ENCODE measurements at places on chromosomes 16 and 17.

DNA sequence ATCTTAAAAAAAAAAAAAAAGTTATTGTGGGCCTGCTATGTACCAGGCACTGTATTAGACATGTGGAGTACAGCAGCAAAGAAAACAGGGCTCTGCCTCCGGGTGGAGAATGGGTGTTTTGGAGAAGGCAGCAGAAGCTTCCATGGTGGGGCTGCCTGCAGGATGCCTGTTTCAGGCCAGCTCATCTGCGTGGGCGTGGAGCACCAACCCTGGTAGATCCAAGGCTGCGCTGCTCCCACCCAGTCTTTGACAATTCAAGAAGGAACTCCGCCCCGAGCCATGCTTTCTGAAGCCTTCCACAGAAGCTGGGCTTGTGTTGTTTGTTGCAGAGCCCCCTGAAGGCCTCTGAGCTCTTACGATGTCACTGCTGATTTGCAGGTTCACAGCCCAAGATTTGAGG, 23.2 kb upstream of the CACNG1 start:
- no peak for DNase-seq

DNA sequence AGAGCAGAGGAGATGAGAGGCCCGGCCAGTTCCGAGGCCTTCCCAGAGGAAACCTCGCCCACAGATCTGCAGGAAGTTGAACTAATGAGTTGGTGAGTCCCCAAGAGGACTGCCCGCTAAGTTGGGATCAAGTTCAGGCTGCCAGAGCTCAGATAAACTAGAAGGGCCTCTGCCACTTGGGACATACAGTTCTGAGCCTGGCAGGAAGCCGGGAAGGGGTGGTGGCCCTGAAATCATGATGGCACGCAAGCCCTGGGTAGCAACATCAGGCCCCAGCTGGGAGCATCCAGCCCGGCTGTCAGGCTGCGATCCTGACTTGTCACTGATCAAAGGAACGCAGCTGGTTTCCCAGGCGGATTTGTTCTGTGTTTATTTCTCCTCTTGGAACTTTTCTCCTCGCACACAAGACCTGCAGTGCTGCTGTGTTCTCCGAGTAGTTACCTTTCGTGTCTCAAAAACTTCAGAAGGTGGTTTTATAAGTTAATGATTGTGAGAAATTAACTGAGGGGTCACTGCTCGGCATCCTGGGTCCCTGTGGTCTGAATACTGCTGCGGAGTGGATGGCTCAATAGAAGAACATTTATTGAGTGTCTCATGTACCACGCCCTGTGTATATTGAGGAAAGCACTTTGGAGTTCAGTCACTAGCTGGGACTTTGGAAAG, 8.0 kb upstream of the WFDC1 start:
- DNase-seq = no peak

- DNase-seq = no peak
Measured at GRCh38 chr17:15453246-15453645, 14.2 kb downstream of the CDRT4 start.

DNA sequence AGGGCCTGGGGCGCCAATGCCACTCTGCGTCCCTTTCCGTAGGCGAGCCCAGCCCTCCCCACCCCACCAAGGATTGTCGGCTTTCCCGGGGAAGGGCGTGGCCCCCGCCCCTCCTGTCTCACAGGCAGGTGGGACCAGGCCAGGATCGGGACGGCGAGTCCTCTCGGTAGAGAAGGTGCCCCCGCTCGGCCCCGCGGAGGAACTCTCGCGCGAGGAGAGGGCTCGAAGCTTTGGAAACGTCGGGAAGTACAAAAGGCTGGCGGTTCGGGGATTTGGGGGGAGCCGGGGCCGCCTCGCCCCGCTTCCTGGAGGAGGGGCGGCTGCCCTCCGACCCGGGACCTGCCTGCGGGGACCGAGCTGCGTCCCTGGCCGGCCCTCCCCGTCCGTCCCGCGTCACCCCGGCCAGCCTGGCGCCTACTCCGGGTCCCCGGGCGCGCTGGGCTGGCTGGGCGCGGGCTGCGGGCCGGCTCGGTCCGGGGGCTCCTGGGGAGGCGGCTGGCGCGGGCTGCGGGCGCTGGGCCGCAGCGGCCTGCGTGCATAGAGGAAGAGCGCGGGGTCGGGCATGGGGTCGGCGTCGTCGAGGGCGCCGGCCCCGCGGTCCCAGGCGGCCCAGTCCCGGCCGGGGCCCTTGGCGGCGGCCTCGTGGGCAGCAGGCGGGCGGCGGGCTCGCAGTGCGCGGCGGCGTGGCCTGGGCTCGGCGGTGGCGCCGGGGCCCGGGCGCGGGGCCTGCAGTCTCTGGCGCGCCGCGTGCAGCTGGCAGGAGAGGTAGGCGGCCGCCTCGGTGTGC, 12.6 kb upstream of the CLUH start:
- DNase-seq = no peak

- DNase-seq = no peak
Measured at GRCh38 chr16:46906360-46907060, 22.3 kb downstream of the GPT2 start.

DNA sequence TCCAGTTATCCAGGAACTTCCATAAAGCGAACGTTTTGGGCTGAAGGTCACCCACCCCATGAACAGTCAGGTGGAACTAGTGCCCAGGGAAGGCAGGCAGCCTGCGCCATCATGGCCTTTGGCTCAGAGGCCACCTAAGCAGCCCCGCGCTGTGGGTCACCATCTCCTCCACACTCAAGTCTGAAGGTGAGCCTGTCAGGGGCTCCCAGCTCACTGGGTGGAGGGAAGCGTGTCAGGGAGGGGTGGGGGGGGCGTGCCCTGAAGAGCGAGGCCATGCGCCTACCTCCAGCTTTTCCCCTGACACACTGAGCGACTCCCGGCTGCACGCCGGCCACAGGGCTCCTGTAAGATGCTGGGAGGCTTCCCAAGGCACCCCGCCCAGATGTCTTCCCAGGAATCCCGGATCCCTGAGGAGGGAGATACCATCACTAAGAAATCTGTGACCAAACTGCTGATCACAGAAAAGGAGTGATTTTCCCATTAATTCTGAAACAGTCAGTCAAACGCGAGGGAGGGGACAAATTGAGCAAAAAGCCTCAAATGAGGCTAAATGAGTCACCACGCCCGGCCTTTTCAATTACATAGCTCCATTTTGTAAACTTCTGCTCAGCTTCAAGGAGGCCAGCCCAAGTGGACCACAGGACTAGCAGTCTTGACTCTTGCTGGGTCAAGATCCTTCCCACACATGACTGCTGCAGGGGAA, 26.5 kb upstream of the SLC25A19 start:
- no peak for DNase-seq

- DNase-seq = no peak
Measured at GRCh38 chr16:89407282-89407924, 83.0 kb downstream of the ANKRD11 start.

DNA sequence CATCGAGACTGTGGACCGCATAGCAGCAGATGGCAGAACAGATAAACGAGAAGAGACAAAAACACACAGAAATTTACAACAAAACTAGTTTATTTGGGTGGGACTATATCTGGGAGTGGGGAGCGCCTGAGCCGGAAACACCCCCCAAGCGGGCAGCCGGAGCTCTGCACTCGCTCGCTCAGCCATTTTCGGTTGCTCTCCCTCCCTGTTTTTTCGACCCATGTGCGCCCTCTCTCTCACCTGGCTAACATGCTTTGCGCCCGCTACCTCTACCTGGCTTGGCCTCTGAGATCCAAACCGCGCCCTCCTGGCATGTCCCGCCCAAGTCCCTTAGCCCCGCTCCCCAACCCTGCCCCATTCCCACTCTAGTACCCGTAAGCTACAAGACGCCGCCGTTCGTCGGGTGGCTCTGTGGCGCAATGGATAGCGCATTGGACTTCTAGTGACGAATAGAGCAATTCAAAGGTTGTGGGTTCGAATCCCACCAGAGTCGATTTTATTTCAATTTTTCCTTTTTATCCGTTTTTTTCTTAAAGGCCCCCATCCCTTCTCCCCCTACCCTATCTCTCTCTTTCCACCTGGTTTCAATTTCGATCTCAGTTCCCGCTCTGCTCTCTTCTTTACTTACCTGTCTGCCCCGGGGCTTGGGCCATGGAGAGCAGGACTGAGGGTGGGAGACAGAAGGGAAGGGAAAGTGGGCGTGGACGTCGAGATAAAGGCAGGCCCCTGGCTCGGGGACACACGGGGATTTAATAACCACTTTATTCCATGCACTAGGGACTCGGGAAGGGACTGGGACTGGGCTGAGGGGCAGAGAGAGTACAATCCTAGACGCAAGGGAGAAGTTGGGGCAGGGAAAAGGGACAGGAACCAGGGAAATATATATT, 2.4 kb upstream of the ALOXE3 start:
- no peak for DNase-seq

DNA sequence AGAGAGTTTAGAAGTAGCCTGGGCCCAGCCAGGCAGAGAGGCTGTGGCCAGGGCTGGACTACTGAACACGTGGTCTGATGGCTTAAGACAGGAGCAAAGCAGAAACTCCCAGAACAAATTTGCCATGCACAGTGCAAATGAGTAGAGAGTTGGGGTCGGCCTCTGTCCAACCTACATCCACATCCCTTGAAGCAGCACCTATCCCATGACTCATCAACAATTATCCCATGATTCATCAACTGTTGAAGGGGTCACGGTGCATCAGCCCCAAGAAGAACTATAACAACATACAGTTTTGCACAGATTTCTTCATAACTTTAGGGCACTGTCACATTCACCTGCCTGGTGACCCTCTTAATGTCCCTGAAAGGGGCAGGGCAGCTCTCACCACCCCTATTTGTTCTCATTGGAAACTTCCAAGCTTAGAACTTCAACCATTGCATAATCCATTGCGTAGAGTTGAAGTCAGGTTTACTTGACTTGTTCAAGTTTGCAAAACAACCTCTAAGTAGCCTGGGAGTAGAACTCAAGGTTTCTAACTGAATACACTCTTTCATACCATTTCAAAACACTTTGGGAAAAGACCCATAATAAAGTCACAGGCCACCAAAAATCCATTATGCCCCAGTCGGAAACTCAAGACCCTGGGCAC, 235.2 kb upstream of the CDH5 start:
- no peak for DNase-seq

- DNase-seq = no peak
Measured at GRCh38 chr16:10935226-10935915, 6.9 kb downstream of the DEXI start.

DNA sequence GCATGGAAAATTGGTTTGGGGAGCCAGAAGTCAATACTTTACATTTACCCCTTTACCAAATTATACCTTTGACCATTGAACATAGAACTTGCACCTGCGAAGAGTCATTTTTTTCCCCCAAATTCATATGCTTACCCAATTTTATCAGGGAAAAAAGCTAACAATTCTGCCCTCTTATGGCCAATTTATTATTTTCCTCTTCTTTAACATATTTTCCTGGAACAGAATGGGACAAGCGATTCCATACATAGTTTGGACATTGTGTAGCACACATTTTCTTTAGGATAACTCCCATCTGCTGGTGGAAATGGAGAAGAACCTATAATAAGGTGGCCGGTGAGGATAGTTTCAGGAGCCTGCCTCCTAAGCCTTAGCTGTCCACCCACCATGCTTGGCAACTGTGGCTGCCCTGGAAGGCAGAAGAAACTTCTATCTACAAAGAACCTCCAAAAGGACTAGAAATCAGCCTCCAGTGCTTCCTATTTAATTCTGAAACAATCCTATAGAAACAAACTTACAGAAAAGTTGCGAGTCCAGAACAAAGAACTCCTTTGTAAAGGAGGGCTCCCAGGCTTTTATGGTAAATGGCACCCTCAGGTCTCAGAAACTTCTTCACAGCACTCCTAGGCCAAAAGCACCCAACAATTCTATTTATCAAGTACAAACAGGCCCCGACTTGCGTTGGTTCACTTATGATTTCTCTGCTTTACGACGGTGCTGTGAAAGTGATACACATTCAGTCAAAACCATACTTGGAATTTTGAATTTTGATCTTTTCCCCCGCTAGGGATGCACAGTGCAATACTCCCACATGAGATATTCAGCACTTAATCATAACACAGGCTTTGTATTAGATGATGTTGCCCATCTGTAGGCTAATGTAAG, 64.1 kb upstream of the CACNG4 start:
- DNase-seq = no peak

DNA sequence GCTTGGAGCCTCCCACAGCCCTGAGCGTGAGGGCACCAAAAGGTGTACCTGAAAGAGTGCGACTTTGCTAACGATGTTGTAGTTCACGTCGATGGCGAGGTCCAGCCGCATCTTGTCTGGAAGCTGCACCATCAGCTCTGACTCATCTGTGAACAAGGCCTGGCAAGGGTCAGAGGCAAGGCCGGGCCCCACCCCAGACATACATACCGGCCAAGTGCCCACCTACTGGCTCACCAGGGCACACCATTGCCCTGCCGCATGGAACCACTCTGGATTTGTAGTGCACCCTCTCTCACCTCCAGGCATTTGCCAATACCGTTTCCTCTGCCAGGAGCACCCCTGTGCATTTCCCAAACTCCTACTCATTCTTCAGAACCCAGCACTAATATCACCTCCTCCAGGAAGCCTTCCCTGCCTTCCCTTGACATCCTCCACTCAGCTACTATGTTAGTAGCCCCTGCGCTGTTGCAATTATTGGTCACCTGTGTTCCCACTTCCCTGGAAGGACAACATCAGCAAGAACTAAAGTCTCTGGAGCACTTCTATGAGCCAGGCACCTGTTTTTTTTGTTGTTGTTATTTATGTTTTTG, 69.4 kb downstream of the CNGB1 start:
- no peak for DNase-seq

DNA sequence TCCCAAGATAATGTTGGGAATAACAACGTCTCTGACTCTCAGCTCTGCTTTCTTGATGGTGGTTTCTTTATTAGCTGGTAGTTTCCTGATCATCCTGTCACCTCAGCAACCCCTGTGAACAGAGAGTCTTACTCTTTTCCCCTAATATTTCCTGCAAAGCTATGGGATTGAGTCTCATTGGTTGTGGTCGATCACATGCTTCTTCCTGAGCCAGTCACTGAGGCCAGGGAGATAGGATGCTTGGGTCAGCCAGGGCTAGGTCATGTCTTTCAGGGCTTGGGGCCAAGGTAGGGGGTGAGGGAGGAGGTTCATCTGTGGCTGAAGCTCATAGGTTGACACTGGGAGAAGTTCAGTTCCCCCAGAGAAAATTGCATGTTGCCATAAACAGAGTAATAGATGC, 114.3 kb downstream of the ABCC1 start:
- no peak for DNase-seq

DNA sequence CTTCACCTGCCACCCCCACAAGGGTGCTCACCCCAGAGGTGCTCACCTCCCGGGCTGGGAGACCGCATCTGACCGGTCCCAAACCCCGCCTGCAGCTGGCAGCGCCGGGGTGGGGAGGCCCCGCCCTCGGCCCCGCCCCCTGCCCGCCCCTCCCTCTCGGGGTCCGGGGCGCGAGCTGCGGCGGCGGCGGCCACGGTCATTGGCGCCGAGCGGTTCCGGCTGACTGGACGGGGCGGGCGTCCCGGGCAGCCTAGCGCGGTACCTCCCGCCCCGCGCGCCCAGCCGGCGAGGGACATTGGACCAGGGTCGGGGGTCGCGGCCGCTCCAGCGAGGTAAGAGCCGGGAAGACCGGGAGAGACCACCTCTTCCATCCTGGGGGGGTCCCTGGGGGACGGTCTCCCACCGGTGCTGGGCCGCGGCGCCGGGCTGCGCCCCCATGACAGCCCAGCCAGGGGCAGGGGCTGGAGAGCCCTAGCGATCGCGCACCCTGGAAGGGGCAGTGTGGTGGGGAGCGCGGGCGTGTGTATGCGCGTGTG, at the start of gene CACNG5:
Gene CACNG5 (plus strand): TSS at position 199 of the 536 bp plus-strand sequence. CDS start 42,216 bp downstream, outside the sequence.
- no peak for DNase-seq

- DNase-seq = no peak
Measured at GRCh38 chr16:9695152-9695551, 487.1 kb downstream of the GRIN2A start.

- DNase-seq = no peak
Measured at GRCh38 chr17:11580677-11581076, 17.6 kb upstream of the DNAH9 start.

Data from AML-193 (cell line).